ENCODE measurements at places on chromosomes 7 and 10.

- no peak for DNase-seq
Measured at GRCh38 chr10:34015700-34016099, 681.2 kb upstream of the NRP1 start.

- DNase-seq: no peak
Measured at GRCh38 chr10:118573512-118573911, 21.9 kb downstream of the PRLHR start.

- DNase-seq: no peak
Measured at GRCh38 chr7:66183700-66184099, 21.4 kb upstream of the TPST1 start.

DNA sequence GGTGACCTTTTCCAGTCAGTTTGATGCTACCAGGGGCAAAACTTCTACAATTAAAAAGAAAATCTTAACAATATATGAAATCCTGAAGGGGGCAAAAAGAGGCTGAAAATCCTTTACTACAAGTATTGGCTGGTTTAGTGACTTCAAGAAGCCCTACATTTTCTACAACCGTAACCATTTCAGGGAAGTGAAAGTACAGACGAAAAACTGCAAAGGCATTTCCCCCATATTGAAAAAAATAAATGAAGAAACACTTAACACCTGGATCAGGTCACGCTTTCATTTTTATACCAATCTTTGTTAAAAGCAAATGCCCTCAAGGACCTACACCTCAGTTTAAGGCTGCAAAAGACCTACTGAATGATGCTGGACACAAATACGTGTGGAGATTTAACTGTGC, 38.6 kb downstream of the IL6 start:
- no peak for DNase-seq

DNA sequence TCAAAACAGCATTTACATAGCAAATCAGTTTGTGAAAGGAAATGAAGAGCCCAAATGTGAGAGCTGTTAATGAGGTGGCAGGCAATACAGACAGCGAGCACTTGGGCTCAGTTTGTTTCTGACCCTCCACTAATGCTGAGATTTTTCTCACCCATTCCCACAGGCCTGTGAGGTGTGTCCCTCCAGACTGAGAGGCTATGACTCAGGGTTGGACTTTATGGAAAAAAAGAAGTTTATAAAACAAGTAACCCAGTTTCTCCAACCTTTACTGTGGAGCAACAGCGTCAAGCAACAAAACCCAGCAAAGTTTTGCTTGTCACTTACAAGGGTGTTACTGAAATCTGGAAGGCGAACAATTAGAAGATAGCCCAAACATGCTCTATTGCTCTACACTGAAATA, 4.9 kb upstream of the FEZF1 start:
- no peak for DNase-seq

DNA sequence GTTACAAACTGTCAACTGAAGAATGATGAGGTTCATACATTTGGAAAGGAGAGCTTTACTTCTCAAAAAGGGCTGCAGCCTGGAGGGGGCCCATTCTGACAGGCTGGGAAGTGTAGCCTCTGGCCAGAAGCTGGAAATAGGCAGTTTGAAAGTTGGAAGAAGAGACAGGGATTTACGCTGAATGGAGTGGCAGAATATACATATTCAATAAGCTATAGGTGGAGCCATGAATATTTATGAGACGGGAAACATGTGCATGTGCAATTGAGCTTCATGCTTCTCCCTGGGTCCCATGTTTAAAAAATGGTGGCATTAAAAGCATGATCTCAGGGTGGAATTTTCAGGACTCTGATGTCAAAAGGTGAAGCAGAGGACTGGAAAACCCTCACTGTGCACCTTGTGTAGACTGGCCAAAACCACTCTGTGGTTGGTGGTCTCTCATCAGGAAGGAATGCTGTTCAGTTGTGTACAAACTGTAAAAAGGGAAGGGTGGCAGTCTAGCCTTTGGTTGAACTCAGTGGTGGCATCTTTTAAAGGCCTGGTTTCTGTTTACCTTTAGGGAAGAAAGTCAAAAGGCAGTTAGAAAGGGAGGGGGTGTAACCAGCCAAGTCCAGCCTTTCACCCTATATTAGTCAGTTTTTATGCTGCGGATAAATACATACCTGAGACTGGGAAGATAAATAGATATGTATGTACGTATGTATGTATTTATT, 7.2 kb upstream of the ACTR3B start:
- DNase-seq: no peak

GRCh38 chr7:5598261-5598761, 174.7 kb upstream of the TNRC18 start:
- no peak for DNase-seq

- no peak for DNase-seq
Measured at GRCh38 chr7:27840313-27840712, 100.4 kb downstream of the TAX1BP1 start.

DNA sequence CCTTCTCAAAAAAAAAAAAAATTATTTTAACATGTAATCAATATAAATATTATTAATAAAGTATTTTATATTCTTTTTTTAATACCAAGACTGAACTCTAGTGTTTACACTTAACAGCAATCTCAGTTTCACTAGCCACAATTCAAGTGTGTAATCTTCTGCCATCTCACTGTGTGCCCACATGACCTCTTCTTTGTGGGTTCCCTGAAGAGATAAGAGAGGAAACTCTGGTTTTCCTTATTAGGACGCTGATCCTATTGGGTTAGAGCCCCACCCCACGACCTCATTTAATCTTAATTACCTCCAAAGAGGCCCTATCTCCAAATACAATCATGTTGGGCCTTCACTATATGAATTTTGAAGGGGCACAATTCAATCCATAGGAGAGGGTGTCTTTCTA, 177.6 kb downstream of the STK31 start:
- no peak for DNase-seq

GRCh38 chr7:139734395-139734794, 43.4 kb downstream of the HIPK2 start:
- DNase-seq: no peak

- DNase-seq: no peak
Measured at GRCh38 chr10:92789067-92789466, 59.3 kb upstream of the EXOC6 start.

GRCh38 chr7:70994176-70994575, 137.8 kb upstream of the GALNT17 start:
- DNase-seq: no peak

GRCh38 chr10:68153473-68154210, 44.4 kb downstream of the MYPN start:
- DNase-seq: no peak

- no peak for DNase-seq
Measured at GRCh38 chr10:9222917-9223316, 1168.4 kb downstream of the GATA3 start.
